CD4-positive, alpha-beta T cell treated with Interleukin-4 for 4 hours (primary cell): ENCODE measurements at places on chromosomes 2 and 18.

- DNase-seq: no peak
Observed at GRCh38 chr2:10951558-10952414, 40.1 kb downstream of the KCNF1 start.

DNA sequence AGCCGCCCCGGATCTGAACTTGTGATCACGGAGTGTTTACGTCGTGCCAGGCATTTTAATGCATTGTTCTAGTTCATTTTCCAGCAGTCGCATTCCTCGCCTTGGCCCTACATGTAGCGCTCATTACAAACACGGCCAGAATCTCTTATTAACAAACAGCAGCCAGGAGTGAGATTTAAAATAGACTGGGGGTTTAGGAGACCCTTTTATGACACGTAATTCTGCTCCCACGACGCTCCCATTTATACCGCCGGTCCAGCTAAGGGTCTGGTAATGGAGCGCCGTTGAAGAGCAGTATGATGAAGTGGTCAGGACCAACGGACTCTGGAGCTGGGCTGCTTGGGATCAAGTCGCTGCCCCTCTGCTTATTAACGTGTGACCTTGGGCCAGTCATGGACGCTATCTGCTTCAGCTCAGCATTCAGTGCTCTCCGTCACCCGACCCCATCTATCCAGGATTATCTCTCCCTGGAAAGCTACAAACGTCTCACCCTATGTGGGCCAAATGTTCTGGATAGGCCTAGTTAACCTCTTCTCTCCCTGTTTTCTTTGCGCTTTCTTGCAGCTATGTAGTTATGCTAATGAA lies 745 bp downstream of the MSH2 start:
- no peak for DNase-seq

- DNase-seq: no peak
Observed at GRCh38 chr2:204840504-204840903, 295.2 kb downstream of the PARD3B start.

DNA sequence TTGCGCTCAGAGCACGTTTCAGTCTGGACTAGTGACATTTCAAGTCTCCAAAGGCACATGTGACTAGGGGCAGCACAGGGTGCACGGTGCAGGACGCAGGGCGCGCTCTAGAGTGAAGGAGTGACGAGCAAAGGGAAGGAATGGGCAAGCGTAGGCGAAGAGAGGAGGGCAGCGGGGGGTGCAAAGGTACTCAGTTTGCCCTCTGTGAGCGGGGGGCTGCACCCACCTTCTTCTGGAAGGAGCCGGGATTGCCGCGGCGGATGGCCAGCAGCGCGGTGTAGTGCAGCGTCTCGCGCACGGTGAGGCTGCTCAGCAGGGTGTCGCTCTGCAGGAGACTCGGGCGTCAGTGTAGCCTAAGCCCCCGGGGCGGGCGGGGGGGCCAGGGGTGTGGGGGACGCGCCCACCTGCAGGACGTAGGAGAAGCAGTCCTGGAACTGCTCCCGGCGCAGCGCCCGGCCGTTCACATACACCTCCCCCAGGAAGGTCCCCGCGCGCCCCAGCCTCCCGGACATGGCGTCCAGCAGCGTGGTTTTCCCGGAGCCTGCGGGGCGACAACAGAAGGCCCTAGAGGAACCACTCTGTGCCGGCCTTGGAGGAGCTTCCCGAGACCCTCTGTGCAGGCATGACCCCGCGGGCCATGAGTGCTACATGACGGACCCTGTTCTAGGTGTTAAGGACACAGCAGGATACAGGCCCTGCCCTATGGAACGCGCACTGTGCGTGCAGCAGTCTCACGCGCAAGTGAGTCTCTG lies 6.9 kb downstream of the ABCG5 start:
- no peak for DNase-seq

GRCh38 chr2:221437056-221437455 lies 135.0 kb downstream of the EPHA4 start:
- no peak for DNase-seq

GRCh38 chr2:152861349-152861942 lies 143.0 kb downstream of the ARL6IP6 start:
- no peak for DNase-seq

GRCh38 chr2:176482107-176482506 lies 212.9 kb downstream of the MTX2 start:
- DNase-seq: no peak

DNA sequence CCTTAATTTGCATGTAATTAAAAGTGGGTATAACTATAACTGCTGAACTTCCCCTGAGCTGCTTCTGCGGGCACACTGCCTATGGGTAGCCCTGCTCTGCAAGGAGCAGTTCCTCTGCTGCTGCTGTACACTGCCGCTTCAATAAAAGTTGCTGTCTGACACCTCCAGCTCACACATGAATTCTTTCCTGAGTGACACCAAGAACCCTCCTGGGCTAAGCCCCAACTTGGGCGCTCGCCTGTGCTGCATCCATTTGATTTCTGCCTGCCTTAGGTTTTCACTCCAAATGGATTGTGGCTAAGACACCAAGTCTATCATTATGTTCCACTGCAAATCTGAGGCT lies 215.7 kb downstream of the ANAPC1 start:
- no peak for DNase-seq

DNA sequence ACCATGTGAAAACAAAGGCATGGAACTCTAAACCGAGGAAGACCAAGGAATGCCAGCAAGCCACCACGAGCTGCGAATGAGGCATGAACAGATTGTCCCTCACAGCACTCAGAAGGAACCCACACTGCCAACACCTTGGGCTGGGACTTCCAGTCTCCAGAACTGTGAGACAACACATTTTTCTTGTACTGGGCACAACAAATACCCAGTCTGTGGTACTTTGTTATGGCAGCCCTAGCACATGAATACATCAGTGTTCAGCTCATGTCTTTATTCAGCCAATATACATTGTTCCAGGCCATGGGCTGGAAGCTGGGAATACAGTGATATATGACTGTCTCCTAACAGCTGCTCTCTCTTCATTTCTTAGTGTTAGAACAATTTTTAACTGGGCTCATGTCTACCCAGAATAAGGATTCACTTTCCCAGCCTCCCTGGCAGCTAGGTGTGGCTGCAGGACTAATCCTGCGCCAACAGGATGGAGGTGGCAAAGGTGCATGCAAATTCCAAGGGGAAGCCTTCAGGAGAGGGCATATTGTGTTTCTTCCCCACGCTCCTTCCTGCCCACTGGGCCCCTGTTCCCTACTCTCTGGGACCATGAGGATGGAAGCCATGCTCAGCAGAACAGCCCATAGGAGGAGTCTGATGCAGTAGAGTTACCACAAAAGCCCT lies 59.6 kb downstream of the STPG4 start:
- no peak for DNase-seq

DNA sequence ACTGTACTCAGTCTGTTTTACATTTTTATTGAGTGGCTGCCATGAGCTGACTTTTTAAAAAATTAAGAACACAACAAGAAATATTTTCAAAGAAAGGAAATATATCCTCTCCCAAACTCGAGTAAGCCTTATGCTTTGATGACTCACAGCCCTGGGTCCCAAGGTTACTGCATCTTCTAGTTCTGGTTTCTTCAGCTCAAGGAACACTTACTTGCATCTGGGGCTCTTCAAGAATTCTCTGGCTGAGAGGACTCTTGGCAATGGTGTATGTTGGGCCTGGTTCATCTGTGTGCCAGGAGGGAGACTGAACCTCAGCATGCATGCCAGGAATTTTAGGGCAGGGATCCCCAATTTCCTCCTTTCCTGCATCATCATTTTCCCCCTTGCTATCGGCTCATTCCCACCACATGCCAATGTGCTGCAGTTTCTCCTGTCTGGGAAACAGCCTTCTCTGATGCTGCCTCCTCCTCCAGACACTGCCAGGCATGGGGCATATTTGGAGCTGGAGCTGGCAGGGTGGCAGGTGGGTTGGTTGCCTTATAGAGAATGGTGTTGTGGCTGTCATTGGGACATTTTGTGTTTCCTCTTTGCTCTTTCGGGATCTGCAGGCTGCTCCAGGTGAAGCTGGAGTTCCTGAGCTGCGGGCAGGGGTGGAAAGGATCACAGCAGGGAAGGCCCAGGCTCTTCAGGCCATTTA lies 192.2 kb upstream of the HS6ST1 start:
- DNase-seq: no peak

DNA sequence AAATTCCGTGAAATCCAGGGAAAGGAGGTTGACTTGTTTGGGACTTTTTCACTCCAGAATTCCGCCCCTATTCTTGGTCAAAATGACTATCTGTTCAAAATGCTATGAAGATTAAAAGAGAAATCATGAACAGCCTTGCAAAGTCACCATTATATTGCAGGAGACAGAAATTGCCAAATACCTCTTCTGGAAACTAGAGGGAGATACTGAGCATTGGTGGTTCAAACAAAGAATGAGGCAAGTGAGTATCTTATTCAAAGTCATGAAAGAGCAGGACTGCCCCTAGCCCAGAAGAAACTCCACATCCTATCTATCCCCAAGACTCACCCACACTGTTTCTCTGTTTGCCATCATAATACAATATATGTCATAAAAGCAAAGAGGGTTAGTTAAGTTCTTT lies 862.3 kb upstream of the POU3F3 start:
- DNase-seq: no peak

DNA sequence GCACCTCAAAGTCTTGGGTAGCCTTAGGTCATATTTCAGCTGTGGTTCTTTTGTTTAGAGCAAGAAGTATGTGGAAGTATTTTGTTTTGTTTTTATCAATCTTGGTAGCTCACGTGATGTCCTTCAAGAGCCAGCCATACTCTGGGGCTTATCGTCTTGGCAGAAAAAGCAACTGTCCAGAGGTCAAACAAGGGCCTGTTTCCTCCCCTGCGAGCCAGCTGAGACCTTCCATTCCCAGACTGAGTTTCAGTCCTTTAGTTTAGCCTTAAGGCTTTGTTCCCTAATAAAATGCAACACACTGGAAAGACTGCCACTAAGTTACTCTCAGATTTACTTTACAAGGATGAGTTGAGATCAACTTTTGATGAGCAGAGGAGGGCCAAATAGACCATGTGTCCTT lies 63.5 kb downstream of the TXNL1 start:
- no peak for DNase-seq
